ENCODE measurements at places on chromosomes 16 and 17.
A peak's percentile ranks its signal among the peaks of the same experiment; 100 is the strongest.

- no peak for DNase-seq
Observed at GRCh38 chr17:15469260-15469659, 1.8 kb upstream of the CDRT4 start.

GRCh38 chr17:7293159-7293558 lies 1.3 kb downstream of the YBX2 start:
- DNase-seq = no peak

DNA sequence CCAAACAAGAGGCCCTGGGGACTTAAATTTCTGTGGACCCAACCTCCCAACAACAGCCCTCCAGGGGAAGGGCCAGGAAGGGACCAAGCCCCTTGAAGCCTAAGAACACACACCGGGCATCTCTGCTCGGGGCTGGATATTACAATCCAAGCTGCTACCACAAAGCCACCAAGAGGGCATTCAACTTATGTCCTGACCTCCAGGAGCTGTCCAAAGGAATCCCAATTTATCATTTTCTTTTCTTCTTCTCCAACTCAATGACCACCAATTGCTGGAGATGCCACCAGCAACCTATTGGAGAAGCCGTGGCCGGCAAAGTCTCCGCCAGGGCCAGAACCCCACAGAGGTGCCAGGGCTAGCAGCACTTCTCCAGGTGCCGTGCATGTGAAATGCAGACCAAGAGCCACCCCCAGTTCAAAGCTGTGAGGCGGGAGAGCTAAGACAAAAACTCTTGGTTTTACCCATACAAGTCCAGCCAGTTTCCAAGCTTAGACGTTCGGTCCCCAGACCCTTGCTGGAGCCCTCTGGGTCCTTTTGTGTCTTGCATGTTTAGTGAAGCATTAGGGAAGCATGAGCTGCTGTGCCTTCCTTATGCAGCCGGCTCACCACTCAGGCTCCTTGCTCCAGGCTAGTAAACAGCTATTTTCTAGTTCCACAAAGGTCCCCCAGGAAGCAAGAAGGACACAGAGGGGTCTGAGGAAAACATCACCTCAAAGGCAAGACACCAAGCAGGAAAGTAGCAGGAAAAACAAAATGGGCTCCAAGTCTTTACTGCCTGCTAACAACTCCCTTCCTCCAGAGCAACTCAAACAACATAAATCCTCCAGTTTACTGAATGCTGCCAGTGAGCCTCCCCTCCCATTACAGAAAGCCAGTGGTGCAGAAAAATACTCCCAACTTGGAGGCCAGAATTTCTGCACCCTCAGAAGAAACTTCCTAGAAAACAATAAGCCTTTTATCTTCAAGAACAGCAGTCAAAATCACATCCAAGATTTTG lies 3.2 kb downstream of the PITPNA start:
- no peak for DNase-seq

DNA sequence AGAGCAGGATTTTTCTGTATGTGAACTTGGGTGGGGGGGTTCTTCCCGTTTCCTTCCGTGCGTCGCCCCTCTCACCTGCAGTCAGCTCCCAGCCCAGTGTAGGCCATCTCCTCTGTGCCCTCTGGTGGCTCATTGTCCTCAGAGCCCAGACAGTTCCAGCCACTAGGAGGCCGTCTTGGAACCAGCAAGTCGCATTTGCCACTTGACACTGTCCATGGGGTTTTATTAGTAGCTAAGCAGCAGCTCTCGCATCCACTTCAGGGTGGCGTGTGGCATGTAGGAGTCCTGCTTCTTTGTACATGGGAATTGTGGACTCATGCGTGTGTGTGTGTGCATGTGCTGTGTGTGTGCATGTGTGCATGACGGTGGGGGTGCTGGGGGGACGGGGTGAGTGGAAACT lies 74.0 kb downstream of the SEC14L1 start:
- no peak for DNase-seq

DNA sequence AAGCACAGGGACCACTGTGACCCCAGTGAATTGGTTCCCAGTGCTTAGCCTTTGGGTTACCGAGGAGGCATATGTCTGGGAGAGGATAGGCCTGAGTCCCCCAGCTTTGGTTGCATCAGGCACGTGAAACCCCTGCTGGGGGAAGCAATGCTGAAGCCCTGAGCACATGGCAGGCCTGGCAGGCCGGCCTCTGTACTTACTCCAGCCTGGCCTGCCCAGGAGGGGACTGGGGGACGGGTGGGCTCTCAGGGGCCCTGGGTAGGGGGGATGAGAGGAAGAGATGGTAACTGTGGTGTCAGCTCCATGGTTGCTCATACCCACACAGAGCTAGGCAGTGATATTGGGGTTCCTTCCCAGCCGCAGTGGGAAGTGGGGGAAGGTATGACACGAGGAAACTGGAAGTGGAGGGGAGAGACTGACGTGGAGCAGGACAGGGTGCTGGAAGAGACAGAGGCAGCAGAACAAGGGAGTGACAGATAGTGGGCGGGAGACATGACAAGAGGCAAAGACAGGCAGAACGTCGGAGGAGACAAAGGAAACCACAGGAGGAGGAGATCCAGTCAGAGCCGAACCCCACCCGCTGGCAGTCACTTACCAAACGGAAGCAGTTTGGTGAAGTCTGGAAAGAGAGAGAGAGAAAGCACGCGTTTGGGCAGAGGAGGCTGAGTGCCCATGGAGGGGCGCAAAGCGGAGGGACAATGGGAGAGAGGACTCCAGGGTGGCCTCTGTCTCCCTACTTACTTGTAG lies 9.1 kb downstream of the TMEM208 start:
- DNase-seq = peak; percentile 20
